ENCODE measurements at places on chromosomes 16 and 17.

DNA sequence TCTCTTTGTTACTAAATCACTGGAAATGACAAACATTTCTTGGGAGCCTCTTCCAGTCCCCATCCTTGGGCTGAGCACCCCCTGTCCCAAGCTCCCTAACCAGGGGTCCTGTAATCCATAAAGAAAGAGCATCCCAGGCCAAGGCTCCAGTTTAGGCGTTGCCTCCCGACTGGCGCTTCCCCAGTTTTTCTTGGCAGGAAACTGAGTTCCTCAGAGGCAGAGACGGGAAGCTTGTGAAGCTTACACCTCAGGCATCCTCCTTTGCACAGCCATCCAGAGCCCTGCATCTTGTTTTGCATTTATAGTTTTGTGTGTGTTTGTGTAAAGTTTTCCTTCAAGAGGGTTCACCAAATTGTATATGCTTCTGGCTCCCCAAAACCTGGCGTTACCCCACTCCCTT, 7.1 kb downstream of the COPZ2 start:
- DNase-seq, result no peak

DNA sequence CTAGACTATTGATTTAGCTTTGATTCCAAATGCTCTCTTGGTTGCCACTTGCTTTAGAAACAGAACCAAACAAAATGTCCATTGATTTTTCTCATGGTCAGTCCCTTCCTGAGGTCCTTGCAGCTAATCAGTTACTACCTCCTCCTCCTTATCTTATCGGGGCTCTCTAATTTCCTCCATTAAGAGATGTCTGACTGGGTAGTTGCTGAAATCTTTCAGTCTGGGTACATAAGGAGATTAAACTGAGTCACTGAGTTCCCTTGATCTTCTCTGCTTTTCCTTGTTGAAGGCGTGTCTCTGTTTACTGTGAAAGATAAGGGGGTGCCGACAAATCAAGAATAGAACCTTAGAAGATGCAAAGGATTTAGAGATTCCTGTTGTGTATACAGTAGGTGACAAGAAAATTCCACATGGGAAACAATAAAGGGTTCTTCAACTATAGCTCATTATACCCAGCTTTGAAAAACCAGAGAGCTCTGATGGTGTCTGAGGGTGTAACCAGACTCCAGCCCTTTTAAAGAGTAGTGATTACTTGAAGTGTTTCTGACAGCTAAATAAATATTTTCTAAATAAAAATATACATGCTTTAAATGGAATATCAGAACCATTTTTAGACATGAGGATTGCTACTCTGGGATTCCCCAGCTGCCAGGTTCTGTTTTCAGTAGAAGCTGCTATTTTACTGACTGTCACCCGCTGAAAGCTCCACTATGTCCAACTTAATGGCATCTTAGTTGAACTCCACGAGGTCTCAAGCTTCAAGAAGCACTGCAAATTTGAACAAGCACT, 791.3 kb upstream of the SOX9 start:
- no peak for DNase-seq

DNA sequence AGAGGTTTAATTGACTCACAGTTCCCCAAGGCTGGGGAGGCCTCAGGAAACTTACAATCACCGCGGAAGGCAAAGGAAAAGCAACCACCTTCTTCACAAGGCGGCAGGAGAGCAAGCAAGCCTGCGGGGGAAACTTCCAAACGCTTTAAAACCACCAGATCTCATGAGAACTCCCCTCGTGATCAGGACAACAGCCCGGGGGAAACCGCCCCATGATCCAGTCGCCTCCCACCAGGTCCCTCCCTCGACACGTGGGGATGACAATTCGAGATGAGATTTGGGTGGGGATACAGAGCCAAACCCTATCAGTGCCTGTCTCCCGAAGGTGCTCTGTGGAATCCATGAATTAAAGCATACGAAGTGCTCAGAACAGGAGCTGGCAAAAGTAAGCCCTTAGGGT, 43.9 kb upstream of the ABR start:
- no peak for DNase-seq

DNA sequence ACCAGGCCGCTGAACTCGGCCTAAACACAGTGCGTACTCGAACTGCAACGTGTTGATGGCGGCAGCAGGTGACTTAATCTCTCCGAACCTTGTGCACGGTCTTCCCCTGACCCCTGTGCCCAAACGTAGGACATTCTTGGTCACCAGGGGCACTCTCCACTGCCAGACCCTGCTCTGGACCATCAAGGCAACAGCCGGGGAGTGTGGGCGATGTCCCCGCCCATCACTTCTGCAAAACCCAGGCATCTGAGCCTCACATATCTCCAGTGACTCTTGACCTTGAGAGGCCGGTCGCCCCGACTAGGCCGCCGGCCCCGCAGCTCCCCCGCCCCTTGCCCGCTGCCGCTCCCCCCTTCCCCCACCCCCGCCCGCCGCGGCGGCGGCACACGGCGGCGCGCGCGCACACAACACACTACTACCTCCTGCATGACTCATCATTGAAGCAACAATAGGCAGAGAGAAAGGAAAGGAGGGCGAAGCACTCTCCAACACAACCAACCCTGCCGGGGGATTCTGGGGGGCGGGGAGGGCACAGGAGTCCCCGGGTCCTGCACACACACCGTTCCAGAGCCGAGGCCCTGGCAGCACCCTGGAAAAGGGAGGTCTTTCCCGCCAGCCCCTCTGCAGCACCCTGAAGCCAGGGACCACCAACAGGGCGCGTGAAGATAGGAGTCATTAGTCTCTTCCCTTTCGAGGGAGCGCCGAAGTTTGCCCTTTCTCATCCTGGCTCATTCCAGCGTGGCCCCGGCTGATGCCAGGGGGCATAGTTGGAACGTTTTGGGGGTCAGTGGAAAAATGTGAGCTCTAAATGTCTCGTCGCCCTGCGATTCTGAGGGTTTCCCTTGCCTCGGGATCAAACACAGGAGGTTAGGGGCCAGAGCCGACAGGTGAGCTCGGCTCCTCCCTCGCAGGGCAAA, 1.9 kb downstream of the MNT start:
- DNase-seq, result no peak

- DNase-seq, result no peak
Measured at GRCh38 chr16:19235478-19235877, 50.1 kb upstream of the CLEC19A start.

DNA sequence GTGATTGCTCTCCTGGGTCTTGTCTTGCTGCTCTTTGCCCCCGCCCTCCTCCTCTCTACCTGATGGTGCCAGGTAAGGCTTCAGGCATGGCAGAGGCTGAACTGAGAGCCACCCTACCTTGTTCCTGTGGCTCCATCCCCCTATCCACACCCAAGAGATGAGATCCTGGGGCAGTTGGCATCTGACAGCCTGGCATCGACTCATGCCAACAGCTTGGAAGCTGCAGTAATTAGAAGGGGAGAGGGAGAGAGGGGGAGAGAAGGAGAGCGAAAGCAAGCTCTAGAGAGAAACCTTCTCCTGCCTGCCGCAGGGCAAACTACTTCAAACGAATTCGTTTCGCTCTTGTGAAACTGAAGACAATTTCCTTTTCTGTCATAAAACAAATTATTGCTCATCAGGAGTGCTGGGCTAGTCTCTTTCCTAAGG, 13.8 kb upstream of the SP6 start:
- no peak for DNase-seq

DNA sequence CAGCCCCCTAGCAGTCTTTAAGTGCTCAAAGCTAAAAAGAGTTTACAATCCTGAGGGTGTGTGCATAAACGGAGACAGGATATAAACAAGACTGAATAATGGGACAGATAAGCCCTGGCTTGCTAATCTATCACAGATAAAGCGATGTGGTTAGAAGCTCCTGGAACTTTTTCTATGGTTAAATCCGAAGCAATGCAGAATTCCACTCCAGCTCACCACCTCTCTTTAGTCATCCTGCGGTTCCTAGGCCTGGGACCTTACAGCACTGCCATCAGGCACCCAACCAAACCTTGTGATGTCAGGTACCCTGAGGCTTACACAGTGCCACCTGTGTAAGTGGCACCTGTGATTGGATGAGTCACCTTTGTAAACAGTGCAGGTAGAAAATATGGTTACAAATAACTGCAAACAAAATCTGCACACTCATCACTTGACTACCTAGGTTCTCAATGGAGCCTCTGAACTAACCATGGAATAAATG, 31.5 kb upstream of the B4GALNT2 start:
- no peak for DNase-seq

GRCh38 chr17:51765282-51766135, 393.0 kb downstream of the CA10 start:
- DNase-seq, result no peak

GRCh38 chr17:35073183-35073790, 9.8 kb upstream of the RFFL start:
- DNase-seq, result no peak
